ENCODE measurements at places on chromosomes 2 and 18.

GRCh38 chr18:41928581-41928980 lies 26.5 kb upstream of the PIK3C3 start:
- DNase-seq: no peak

- peak; percentile 80 for DNase-seq
Measured at GRCh38 chr2:197786010-197786877, 1.1 kb upstream of the BOLL start.

DNA sequence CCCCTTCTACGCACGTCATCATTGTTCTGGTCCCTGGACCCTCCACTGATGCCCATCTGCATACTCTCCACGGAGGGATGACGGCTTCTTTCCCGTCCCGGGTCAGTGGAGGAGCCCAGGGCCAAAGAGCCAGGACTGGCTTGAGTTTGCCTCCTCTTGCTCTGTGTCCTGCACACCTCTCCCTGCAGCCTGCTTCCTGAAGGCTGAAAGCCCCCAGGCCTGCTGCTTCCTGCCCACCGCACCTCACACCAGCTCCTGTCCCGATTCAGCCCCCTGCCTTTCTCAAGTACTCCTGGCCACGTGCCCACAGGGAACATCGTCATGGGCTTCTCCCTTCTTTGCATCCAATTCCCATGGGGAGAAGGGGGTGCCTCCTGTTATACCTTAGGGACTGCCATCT lies 7.1 kb downstream of the ADCY3 start:
- no peak for DNase-seq

- DNase-seq: no peak
Measured at GRCh38 chr2:54924121-54924520, 126.1 kb downstream of the RTN4 start.

DNA sequence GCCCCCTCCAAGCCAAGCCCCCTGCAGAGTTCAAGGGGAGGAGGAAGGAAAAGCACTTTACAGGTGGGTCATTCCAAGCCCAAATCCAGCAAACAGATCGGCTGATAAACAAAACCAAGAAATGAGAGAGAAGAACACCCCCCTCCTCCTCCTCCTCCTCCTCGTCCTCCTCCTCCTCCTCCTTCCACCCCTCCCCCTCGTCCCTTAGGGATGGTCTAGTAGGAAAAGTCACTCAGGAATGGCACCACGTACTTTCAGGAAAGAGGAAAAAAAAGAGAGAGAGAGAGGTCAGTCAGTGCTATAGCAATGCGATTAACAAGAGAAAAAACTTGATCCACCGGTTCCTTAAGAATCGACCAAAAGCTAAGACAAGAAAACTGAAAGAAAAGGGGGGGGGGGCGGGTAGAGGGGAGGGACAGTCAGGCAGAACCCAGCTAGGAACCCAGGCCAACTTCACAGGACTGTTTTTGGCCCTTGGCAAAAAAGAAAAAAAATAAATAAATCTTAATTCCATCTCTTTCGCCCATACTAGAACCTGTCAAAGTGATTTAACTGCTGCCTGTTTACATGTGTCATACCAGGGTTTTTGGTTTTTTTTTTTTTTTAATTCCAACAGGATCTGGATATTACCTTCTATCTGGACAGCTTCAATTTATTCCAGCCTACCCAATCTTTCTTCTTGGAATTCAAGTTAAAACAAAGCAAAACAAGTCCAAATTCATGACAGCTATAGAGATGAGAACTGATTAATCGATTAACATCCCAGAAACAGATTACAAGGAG lies 906 bp downstream of the IKZF2 start:
- DNase-seq: peak; percentile 50

DNA sequence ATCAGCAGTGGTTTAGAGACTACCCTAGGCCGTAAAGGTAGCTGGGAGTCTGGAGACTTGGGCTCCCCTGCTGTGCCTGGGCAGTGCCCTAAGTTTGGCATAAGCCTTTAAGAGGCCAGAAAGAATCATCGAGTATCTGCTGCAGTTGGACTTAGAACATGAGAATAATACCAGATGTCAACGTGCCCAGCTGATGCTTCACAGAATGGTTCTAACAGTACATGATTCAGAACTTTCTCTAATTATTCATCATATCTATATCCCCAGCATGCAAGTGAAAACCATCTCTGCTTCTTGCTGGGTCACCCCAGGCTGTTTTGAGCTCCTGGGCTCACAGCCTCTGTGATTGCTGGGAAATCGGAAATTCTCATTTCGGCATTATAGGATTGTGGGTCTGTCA lies 118.1 kb downstream of the NCK2 start:
- no peak for DNase-seq

GRCh38 chr18:75135158-75135725 lies 73.7 kb downstream of the PTGR3 start:
- DNase-seq: no peak

GRCh38 chr18:25066516-25066915 lies 285.4 kb downstream of the ZNF521 start:
- no peak for DNase-seq

GRCh38 chr2:124975648-124976047 lies 950.6 kb downstream of the CNTNAP5 start:
- DNase-seq: no peak
